ENCODE measurements at places on chromosomes 3 and 15.

DNA sequence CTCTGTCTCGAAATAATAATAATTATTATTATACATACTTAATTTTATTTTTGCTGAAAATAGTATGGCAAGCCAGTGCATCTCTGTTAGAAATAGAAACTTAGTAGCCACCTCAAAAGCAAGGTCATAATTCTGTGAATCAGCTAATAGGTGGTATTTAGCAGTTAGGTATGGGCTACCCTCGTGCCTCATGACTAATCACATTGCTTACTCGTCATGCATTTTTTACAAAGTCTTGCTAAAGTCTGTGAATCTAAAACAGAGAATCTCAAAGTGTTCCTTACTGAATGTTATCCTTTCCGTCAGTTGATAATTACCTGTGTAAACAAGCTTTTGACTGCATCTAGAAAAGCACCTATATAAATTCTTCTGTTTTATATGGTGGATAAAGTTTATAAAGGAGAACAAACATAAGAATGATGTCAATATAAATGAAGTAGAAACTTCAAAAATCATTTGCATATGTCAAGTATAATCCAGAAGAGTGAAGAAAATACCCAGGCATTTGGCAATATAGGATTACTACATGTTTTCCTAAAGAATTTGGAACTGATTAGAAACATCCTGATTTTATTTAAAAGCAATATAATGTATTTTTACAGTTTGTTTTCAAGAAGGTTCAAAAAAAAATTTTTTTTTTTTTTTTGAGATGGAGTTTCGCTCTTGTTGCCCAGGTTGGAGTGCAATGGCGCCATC, 6.2 kb downstream of the PPARG start:
- no peak for DNase-seq

DNA sequence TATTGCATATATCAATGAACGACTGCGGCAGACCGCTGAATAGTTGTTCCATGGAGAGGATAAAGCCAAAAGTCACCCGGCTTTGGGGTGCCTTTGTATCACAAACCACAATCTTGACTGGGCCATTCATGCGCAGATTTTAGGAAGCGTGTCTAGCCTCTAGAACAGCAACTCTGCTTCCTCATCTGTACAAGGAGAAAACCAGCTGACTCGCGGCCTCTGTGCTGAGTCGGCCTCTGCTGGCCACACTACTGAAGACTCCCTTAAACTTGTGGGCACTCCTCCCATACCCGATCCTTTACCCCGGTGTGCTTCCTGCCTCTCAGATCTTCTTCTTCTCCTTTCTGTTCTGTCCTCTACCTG, 872 bp downstream of the DLEC1 start:
- DNase-seq: peak; percentile 34

GRCh38 chr3:4850211-4850927, 128.9 kb upstream of the BHLHE40 start:
- peak; percentile 57 for DNase-seq

DNA sequence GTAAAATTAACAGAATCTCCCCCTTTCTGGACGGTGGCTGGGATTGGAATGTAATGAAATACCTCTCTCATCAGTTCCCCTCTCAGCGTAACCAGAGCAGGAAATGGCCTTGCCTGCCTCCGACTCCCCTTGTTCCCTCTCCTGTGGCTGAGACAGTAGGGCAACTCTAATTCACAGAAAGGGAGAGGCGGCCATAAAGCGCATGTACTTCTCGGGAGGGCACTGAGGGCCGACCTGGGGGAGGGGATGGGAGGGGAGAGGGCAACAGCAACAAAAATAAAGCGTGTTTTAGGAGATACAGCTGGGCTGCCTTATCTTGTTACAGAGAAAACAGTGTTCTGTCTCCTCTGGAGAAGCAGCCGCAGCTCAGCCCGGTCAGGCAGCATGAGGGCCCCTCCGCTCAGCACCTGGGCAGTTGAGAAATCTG, 783.3 kb upstream of the ARRDC4 start:
- no peak for DNase-seq

- DNase-seq: no peak
Measured at GRCh38 chr3:195269375-195270078, 1.4 kb downstream of the XXYLT1 start.

GRCh38 chr3:110810356-110810755, 261.3 kb upstream of the NECTIN3 start:
- no peak for DNase-seq

DNA sequence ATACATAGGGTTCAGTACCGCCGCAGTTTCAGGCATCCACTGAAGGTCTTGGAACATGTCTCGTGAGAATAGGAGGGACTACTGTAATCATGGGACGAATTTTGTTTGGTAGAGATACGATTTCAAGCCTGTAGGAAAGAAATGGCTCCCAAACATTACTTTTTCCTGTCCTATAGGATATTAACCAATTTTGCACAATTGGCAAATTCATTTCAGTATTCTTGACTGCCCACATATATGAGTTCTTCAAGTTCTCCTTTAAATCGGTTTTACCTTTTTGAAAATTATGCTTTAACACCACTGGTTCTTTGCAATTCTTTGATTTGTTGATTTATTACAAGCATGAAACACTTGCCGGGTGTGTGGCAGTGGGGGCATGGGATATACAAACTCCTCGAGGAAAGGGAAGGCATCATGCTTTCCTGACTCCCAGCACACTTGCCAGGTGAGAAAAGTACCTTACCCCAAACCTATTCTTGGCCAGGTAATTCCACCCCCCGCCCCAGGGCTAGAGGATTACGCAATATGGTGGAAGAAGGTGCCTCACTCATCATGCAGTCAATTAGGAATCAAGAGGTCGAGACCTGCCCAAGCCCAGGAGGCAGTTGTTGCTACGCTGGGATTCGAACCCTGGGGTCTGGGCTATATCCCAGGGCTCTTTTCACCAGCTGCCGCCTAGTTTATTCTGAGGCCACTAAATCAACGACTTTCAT, 584 bp upstream of the LARS2 start:
- DNase-seq: no peak

DNA sequence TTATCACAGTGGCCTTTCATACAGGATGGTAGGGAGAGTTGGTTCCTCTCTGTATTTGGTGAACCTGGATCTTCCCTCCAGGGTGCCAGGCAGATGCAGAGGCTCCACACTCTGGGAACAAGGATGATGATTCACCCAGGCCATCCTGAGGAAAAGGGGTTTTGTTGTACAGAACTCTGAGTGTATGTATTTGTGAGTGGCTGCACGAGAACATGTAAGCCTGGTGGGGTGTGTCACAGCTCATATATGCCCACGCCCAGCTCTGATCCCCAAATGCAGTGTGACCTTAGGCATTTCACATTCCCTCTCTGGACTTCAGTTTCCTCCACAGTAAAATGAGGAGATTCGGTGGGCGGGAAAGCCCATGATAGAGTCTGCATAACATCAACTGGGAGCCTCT, 11.6 kb upstream of the CILP start:
- no peak for DNase-seq

GRCh38 chr3:97277708-97278107, 463.3 kb downstream of the EPHA6 start:
- no peak for DNase-seq

- no peak for DNase-seq
Measured at GRCh38 chr3:79651536-79652065, 116.2 kb downstream of the ROBO1 start.

GRCh38 chr15:59279023-59279422, 72.4 kb downstream of the LDHAL6B start:
- no peak for DNase-seq

DNA sequence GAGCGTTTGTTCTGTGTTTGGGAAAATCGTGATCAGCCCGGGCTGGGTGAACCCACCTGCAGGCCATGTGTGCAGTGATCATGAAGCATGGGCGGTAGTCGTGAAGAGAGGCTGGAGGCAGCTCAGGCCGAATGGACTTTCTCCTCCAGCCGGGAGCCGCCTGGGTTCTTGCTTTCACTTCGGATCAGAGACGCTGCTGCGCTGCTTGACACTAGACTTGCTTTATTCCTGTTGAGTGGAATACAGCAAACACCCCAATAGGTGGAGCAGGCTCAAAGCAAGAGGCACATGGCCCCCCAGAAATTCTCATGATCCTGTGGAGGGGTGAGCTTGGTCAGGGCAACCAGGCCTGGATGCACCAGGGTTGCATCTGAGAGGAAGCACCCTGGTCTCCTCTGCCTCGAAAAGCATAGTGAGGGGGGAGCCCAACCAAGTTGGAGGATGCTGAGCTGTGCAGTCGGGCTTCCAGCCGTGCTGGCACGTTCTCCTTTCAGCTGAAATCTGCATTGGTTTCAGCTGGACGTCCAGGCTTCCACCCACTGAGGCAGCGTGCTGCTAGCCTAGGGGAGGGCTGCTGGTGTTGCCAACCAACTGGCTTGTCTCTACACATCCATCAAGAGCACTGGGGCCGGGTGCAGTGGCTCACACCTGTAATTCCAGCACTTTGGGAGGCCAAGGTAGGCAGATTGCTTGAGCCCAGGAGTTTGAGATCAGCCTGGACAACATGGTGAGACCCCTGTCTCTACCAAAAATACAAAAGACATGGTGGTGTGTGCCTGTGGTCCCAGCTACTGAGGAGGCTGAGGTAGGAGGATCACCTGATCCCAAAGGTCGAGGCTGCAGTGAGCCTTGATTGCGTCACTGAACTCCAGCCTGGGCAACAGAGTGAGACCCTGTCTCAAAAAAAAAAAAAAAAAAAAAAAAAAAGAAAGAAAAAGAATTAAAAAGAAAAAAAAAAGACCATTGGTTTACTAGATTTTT, 2.8 kb upstream of the NRROS start:
- no peak for DNase-seq

All from stimulated activated naive CD4-positive, alpha-beta T cell treated with Interleukin-2 at 50 U/mL for 16 hours (primary cell).